Cortex of kidney (tissue), 1 donor: ENCODE measurements at places on chromosomes 13 and 19.

- no peak for DNase-seq
Measured at GRCh38 chr13:111111376-111111937, 3.7 kb upstream of the ARHGEF7 start.

DNA sequence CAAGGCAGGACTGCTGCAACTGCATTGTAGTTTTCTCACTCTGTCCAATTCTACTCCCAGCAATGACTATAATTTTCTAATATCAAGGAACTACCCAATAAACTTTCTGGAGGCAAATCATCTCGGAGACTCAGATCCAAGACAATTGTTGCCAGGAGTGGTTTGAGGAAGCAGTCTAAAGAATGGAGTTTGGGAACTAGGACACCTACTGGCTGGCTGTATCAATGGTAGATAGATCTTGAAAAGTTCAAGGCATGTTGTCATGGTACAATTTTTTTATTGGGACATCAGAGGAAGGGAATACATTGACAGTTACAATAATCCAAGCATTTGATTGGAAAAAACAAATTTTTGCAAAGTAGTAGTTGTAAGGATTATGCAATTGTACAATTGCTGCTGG, 648.3 kb upstream of the SLITRK6 start:
- no peak for DNase-seq

DNA sequence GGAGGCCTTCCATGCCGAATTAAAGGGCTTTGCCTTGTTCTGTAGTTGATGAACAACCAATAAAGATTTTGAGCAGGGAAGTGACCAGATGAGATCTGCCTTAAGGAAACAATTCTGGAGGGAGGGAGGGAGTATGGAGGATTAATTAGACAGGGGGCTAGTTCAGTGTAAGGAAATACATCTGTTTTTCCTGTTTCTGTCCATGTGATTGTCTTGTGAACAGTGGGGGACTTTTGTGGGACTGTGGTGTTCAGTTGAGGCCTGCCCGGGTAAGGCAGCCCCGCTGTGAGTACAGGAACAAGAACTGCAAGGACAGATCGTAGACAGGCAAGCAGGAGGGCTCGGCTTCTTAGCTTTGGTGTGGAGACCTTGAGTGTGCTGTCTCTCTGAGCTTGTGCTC, 59.0 kb downstream of the DGKH start:
- DNase-seq = no peak

GRCh38 chr13:81395368-81395767, 1054.4 kb upstream of the SPRY2 start:
- DNase-seq = no peak

- DNase-seq = no peak
Measured at GRCh38 chr19:3881272-3882040, 971 bp downstream of the ATCAY start.
